ENCODE measurements at places on chromosomes 7 and 10.

GRCh38 chr7:104984585-104985258 lies 29.3 kb upstream of the KMT2E start:
- no peak for DNase-seq

GRCh38 chr10:126663328-126663727 lies 7.2 kb downstream of the C10orf90 start:
- no peak for DNase-seq

GRCh38 chr10:35462491-35462934 lies 126.2 kb downstream of the CCNY start:
- DNase-seq: no peak

DNA sequence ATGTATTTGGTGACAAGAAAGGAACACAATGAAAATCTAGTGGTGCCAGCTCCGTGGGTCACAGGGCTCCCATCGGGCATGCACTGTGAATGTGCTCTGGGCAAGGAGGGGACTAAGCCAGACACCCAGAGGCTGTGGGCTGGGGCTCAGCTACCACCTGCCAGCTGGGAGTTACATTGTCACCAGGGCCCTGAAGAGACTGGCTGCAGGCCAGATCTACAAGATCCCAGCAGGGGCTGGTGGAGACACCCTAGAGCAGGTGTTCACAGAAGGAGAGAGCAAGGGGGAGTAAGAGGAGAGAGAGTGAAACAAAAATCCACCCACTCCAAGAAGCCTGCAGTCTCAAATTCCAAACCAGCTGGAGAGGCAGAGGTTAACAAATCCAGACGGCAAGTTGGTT lies 116.6 kb upstream of the ADCY1 start:
- no peak for DNase-seq

All from GM06990 (cell line).